ENCODE measurements at places on chromosomes 6 and 20.
A peak's percentile ranks its signal among the peaks of the same experiment; 100 is the strongest.

DNA sequence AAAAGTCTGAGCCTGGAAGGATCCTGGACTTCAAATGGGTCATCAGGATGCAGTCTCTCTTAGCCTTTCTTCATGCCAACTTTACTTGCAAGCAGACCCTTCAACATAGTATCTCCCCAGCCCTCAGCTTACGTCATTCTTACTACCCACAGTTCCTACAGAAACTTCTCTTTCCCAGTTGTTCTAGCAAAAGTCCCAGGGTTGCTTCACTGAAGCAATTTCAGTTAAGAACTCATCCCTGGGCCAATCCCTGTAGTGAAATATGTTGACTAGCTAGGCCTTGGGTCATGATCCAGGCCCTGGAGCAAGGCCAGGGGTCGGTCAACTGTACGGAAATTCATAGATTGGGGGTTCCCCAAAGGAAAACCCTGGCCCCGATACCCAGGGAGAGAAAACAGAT is 8.6 kb upstream of the FAM83D start:
- DNase-seq, result no peak

DNA sequence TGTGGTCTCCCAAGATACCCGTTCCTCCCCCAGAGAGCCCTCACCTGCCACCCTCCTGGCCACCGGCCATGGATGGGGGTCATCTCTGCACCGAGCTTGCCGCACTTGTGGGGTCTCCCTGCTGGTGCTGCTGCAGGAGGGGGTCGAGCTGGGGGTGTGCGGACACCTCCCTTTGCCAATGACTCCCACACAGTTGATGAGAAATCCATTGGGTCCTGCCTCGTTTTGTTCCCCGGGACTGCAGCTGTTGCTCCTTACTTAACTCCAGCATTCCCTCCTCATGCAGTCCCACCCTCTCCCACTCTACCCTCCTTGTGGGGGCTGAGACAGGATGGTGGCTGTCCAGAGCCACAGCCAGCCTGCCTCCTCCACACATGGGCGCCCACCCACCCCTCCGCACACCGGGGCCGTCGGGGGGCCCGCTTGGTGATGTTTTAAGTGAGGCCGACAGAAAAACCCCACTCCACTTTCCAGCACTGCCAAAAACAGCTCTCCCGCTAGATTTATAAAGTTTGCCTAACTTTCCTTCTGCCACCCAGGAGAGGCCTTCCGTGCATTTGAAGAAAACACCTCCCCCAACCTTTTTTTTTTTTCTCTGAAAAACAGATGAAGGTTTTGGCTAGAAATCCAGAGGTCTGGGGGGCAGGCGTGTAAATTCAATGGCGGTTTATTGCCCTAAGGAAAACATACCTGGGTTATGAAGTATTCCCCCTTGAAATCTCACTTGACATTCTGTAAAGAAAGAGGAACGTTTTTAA is 53.5 kb upstream of the APCDD1L start:
- DNase-seq, result no peak

DNA sequence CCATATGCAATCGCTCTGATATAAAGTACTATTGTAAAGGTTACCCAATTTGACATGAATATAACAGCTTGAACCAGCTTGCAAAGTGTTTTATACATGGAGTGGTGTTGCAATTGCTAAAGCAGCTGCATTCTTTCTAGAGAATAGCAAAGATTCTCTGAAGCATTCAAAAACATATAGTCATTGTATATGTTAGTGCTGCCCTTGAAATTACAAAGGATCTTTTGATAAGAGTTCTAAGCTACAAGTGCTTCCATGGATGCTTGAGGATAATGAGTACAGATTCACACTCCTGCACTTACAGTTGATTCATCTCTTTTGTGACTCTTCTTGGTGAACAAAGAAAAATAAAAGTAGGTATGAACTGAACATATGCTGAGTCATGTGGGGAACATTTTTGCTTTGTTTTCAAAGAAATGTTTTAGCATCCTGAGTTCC is 175.7 kb downstream of the ALDH8A1 start:
- no peak for DNase-seq

DNA sequence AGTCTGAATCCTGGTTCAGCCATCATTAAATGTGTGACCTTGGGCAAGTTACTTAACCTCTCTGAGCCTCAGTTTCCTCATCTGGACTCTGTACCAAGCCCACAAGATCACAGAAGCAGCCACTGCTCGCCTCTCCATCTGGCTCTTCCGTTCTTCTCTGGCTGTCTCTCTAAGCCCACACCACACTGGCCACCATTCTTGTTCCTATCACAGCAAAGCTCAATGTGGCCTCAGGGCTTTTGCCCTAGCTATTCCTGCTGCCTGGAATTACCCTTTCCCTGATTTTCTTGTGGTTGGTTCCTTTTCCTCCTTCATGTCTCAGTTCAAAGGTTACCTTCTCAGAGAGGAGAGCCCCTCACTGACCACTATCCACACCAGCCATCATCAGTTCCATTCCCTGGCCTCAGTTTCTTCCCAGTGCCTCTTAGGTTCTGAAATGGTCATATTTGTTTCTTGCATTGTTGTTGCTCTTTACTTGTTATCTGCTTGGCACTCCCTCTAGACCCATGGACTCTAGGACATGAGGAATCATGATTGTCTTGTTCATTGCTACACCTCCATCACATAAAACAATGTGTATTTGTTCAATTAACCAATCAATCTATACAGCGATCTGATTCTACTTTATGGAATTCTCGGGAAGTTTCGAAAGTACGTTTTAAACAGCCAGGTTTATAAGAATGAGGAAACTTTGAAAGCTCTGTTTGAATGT is 56.5 kb upstream of the PTPN1 start:
- DNase-seq, result no peak

DNA sequence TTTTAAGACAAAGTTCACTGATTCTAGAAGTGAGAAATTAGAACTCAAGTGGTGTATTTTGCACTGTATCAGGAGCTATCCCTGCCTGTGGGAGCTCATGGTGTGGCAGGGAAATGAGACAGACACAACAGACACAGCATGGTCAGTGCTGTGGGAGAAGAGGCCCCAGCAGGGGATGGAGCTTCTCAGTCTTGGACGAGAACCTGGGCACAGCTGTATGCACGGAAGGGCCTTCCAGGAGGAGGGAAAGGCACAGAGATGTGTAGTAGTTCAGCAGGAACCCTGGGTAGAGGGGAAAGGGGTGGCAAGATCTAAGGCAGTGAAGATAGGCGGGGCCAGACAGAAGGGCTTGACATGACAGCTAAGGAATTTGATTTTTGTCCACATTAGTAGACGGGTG is 48.8 kb upstream of the KIF25 start:
- no peak for DNase-seq

DNA sequence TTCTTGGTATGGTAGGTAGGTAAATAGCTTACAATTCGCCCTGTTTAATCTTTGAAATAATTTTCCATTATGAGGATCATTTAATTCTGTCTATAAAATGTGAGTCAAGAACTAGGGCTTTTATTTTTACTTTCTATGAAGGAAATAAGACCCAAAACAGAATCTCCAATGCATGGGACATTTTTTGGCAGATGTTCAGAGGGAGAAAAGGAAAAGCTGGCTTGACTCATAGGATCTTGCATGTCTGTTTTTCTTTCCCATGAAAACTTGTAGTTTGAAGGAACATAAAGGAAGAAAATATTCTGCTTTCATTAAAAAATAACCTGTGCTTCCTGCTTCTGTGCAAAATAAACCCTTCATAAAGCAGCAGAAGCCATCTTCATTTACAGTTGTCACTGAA is 143.1 kb upstream of the INSM1 start:
- no peak for DNase-seq

DNA sequence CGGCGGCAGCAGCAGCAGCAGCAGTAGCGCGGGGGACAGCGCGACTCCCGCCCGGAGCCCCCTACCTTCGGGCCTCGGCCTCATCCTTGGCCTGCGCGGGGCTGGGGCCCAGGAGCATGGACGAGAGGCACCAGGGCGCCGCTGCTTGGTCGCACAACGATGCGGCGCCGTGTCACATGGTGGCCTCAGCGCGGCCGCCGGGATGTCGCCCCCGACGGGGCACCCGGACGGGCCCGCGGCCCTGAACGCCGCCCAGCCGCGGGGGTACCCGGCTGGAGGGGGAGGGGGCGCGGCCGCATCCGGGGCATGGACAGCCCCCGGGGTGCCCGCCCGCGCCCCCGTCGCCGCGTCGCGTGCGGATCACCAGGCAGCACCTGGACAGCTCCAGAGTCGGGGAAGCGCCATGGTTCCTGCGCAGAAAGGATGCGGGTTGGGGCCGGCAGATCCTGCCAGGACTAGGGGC is 57.1 kb downstream of the CDH22 start:
- no peak for DNase-seq

GRCh38 chr20:35883336-35883777 is 70.9 kb downstream of the SCAND1 start:
- DNase-seq, result no peak

- no peak for DNase-seq
These were observed 82.4 kb downstream of the SLC2A10 start for GRCh38 chr20:46791722-46792416.

DNA sequence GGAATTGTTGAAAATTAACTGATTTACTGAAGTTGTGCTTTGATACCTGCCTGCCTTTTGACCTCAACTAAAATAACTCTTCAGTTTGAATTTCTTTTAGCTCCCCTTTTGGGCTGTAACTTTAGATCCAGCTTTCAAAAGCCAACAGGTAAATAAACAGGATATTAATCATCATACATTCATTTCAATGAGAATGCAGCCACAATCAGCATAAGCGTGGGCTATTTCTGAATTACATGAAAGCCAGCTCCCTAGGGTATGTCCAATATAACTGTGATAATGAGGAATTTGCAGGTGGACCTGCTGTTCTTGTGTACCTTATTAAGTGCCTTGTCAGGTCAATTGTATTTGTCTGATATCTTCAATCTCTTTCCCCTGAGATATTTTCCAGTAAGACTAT is 830.6 kb downstream of the KIF16B start:
- DNase-seq, result no peak

DNA sequence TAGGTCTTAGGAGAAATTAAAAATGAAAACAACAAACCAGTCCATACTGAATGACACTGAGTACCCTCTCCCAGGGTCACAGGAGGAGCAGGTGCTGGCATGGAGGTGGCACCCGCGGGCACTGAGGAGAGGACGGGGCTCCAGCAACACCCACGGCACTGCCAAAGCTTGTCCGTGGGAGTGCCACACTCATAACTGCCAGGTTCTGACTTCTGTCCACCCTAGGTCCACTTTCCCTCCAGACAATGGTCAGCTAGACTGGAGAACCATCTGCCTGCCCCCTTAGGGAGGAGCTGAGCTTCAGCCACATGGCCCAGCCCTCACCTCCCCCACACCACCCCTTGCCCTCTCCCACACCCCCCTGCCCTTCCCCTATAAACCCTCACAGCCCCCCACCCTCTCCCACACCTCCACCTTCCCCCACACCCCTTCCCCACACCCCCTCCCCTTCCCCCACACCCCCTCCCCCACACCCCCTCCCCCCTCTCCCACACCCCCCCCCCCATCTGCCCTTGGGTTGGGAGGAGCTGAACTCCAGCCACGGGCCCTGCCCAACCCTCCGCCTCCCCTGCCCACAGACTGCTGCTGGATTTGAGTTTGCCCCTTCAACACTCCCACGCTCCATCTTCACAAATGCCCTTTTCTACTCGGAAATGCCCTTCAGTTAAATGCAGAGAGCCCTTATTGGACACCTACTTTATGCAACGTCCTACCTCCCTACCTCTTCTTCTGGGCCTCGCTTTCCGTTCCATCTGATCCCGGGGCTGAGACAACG is 129.6 kb downstream of the TAF4 start:
- DNase-seq, result no peak

DNA sequence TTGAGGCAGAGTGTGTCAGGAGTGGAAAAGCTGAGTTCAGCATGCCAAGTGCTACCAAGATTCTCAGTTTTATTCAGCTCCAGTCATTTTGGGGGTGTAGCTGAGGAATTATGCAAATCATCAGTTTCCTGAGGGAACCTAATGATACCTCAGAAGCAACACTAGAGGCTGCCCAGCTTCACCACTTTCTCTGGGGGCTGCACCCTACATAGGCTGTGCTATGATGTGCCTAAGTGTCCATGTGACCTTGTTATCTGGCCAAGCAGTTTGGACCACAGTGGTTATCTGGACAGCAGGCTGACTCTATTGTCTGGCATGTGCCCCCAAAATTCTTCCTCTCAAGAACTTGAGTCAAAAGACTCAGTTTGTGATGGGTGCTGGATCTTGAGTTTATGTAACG is 374.6 kb upstream of the SYNCRIP start:
- DNase-seq, result peak; percentile 38

Measured in GM06990 (cell line).